Stimulated activated naive CD4-positive, alpha-beta T cell treated with Interleukin-2 at 50 U/mL for 16 hours (primary cell): ENCODE measurements at places on chromosomes 2 and 18.
A peak's percentile ranks its signal among the peaks of the same experiment; 100 is the strongest.

DNA sequence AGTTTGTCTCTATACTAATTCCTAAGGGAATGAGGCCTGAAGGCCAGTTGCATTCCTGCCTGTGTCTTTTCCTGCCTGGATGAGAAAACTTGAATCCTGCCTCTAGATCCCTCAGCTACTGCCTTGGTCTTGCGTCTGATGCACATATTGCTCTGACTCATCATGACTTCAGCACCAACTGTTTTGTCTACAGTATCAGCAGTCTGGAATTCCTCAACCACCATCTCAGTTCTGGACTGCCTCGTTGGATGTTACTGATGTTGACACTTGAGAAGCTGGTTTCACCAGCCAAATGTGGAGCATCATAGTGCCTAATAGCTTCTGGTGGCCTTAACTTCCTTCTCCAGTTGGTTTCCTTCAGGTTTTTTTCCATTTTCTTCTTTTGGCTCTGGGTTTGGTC, 211.0 kb downstream of the CTNNA2 start:
- no peak for DNase-seq

DNA sequence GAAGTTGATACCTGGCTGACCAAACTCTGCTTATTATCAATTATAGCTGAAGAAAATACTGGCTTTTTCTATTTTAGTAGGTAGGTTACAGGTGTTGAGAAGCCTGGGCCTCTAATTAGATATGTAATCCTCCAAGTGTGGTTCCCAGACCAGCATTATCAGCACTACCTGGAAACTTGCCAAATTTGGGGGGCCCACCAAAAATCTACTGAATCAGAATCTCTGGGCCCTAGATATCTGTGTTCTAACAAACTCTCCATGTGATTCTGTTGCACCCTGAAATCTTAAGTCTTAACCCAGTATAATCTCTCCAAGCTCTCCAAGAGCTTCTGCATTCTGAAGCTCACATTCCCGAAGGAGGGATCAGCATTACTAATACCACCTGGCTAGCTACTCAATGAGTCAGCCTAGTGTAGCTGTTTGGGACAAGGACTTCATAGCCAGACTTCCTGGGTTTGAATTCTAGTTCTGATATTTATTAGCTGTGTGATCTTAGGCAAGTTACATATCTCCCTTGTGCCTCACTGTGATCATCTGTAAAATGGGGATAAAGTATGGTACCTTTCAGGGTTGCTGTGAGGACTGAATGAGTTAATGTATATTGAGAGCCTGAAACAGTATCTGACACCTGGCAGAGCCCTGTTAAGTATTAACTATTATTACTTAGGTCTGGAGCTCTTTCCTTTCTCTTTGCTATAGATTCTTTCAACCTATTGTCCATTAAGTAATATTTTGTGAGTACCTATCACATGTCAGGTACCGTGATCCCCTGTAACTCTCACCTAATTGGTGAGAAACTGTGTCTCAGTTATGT, 94.1 kb upstream of the CD302 start:
- DNase-seq = no peak

- no peak for DNase-seq
Observed at GRCh38 chr2:172970660-172971059, 105.0 kb upstream of the MAP3K20 start.

DNA sequence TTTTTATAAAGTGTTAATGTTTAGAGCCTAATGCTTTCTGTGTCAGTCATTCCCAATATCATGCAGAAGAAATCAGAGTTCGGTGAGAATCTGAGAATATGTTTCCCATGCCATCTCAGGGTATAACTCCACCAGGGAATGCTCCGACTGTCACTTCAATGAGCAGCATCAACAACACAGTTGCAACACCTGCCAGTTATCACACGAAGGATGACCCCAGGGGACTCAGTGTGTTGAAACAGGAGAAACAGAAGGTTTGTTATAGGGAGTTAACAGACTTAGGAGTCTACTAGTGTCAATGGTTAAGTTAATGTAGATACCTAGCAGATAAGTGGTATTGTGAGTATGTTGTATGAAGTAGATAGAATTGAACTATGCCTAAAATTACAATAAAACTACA, 31.0 kb downstream of the VAPA start:
- no peak for DNase-seq

- no peak for DNase-seq
Observed at GRCh38 chr2:88897715-88898114, 206.2 kb downstream of the RPIA start.

- no peak for DNase-seq
Observed at GRCh38 chr2:57434441-57434840, 612.2 kb upstream of the VRK2 start.

DNA sequence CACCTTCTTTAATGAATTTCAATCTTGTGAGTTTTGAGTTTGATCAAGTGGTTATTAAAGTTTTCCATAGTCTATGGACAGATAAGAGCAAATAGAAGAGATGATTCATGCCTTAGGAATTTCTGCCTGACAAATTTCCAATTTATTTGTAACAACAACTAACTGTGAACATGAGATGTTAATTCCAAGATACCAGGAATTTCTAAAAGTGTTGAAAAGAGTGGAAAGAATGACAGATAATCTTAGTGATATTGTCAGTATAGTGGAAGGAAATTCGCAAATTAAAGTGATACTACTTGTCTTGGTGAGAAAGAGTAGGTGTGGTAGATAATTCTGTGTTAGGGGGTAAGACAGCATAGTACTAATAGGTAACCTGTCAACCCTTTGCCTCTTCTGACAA, 82.4 kb downstream of the AGPS start:
- no peak for DNase-seq

DNA sequence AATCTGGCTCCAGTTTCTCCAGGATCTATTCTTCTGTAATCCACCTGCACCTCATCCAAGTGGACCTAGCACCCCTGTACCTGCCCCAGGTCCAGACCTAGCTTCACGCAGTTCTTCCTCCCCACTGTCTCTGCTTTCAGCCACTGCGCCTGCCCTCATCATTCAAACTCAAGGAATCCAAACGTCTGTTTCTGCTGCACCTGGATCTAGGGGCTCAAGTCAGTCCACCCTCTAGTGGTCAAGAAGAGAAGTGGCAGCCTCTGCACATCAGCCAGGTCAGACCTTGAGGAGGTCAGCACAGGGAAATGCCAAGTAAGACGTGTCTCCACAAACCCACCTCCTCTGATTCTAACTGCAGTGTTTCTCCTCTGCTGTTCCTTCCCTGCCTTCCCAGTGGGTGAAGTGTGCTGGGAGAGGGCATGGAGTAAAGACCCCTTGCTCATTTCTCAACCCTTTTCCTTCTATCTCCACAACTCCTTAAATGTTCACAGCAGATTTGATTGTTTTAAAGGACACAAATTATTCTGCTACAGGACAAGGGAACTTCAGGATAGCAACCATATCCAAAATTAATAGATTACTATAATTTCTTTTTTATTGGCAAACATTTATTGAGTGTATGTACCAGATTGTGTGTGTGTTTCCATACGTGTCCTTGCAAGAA, 8.6 kb upstream of the RNF152 start:
- peak; percentile 8 for DNase-seq

DNA sequence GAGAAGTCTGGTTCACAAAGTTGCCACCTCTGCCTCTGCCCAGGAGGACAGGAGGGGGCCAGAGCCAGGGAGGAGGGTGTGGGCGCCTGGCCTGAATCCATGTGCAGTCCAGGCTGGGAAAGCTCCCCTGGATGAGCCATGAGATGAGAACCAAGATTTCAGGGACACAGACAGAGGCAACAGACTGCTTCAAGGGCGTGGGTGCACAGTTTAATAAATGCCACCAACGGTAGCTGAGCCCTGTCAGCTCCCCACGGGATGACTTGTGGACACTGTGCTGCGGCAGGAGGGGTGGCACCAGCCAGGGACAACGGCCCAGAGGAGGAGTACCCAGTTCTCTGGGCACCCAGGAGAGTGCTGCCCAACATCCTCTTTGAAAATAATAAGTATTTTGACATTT, 15.2 kb downstream of the CAPG start:
- DNase-seq = no peak

DNA sequence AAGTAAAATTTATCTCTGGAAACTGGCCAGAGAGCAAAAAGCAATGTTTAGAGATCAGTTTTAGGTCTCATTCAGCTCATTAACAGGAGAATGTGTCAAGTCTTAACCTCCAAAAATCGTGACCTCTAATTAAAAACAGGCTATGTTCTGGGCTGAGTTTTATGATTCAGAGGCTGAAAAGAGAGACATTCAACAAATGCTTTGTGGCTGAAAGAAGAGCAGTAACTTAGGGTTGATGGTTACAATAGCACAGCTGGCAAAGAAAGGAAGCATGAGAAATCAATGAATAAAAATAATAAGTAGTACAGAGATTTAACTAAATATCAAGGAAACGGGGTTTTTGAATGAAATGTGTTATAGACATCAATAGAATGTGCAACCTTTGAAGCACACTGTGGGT, 13.1 kb downstream of the TGIF1 start:
- no peak for DNase-seq

DNA sequence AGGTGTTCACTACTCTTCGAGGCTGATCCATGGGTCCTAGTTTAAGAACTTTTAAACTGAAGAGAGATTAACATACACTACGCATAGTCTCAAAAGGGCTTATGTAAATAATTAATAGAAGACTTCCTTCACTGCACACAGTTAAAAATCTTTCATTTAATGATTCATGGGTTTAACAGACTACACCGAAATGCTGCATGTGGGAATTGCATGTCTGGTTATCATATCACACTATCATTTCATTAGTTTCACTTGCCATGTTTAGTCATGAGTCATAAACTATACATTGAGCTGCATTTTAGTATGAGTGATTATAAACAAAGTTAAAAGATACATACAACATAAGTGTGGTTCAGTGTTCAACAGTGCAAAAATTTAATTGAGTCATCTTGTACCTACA, 31.2 kb downstream of the GLS start:
- DNase-seq = no peak

- DNase-seq = no peak
Observed at GRCh38 chr2:222058819-222059445, 239.9 kb downstream of the PAX3 start.

GRCh38 chr18:27138079-27138478, 47.0 kb downstream of the CHST9 start:
- no peak for DNase-seq
